ENCODE measurements at places on chromosomes 1 and 21.
A peak's percentile ranks its signal among the peaks of the same experiment; 100 is the strongest.

GRCh38 chr1:54888080-54888733, 1.2 kb upstream of the DHCR24 start:
- H3K4me3 ChIP-seq: no peak overlapping the region
- no peak overlapping the region for H3K27ac ChIP-seq
- DNase-seq: no peak
- H3K4me1 ChIP-seq: peaks cover 18% of the 10 kb centered on the region
- H3K27me3 ChIP-seq: peaks cover 9% of the 10 kb centered on the region

DNA sequence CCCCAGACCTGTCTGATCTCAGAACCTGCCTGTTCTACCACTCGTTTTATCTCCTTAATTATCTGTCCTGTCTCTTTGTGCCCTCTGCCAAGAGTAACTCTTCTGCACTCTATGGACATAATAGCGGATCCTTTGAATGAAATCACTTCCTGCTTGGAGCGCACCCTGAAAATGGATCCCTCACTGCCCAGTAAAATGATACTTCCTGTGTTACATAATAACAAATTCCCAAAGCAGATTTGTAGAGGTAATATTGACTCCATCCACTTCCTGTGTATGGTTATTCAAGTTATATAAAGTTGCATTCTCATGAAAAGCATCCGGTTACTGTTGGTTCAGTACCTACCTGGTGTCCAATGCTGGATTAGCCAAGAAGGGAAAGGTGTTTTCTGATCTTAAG, 246.0 kb downstream of the TRABD2B start:
- H3K4me3 ChIP-seq: no peak overlapping the region
- H3K4me1 ChIP-seq: peaks cover 2% of the 10 kb centered on the region
- no peak overlapping the region for H3K27ac ChIP-seq
- H3K27me3 ChIP-seq: no peaks in the 10 kb centered on the region
- DNase-seq: no peak
- no peaks in the 10 kb centered on the region for H3K36me3 ChIP-seq

DNA sequence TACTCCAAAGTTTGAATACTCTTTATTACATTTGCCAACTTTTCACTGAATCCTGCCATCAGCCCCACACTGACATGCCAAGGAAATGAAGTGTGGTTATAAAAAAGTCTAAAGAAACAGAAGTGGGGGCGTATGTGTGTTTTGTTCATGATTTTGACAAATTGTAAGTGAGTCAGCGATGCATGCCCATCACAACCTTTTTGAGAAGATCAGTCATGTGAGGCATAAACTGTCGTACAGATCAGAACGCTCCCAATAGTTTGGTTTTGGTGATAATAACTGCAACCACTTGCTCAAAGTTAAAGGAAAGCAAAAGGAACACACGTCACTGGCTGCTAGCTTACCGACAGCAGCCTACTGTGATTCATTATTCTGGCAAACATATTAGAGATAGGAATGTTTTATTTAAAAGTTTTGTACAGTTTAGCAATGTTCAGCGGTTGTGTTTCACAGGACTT, 95.6 kb downstream of the RGS2 start:
- H3K36me3 ChIP-seq: no peaks in the 10 kb centered on the region
- no peaks in the 10 kb centered on the region for H3K27me3 ChIP-seq

DNA sequence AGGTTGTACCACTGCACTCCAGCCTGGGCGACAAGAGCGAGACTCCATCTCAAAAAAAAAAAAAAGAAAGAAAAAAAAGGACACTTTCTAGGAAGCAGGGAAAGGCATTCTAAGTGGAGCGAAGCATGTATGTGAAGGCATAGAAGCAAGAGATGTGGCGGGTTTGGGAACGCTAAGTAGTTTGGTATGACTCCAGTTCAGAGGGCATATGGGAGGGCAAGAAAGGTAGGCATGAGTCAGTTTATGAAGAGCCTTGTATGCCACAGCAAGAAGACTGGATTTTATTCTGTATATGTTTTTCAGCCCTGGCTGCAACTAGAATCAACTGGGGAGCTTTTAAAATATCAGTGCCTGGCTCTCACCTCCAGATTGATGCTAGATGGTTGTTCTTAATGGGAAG, 4.4 kb upstream of the ELOVL1 start:
- no peak overlapping the region for H3K27ac ChIP-seq
- no peaks in the 10 kb centered on the region for H3K27me3 ChIP-seq
- H3K4me1 ChIP-seq: peaks cover 20% of the 10 kb centered on the region

GRCh38 chr1:151049458-151049857, 1.9 kb downstream of the C1orf56 start:
- no peak overlapping the region for H3K27ac ChIP-seq
- H3K4me3 ChIP-seq: no peak overlapping the region
- H3K36me3 ChIP-seq: peaks cover 2% of the 10 kb centered on the region
- no peaks in the 10 kb centered on the region for H3K27me3 ChIP-seq

- no peaks in the 10 kb centered on the region for H3K36me3 ChIP-seq
- DNase-seq: no peak
- H3K27ac ChIP-seq: no peak overlapping the region
- H3K4me3 ChIP-seq: no peak overlapping the region
- peaks cover 18% of the 10 kb centered on the region for H3K27me3 ChIP-seq
- no peaks in the 10 kb centered on the region for H3K4me1 ChIP-seq
These were observed 149.0 kb downstream of the IGSF21 start for GRCh38 chr1:18256282-18257235.

DNA sequence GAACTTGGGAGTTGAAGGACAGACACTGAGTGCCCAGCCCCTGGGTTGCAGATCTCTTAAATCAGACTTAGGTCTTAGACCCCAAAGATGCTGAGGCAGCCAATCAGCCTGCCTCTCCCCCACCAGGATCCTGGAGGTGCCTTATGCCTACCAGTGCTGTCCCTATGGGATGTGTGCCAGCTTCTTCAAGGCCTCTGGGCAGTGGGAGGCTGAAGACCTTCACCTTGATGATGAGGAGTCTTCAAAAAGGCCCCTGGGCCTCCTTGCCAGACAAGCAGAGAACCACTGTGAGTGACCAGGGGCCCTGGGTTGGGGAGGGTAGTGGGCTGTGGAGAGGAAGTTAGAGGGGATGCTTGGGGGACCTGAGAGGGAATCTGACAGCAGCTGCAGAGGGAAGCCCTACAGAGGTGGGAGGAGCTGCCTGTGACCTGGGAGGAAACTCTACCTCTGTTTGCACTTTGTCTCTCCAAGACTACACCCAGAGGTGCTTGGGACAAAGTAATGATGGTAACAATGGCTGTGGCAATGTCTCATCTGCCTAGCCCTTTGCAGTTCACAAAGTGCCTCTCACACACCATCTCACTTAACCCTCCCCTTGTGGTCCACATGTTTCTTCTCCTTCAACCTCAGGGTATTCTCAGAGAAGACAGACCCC, 31.5 kb downstream of the UBE2T start:
- H3K4me1 ChIP-seq: no peaks in the 10 kb centered on the region
- H3K36me3 ChIP-seq: no peaks in the 10 kb centered on the region
- H3K27ac ChIP-seq: no peak overlapping the region
- H3K27me3 ChIP-seq: peaks cover 13% of the 10 kb centered on the region
- DNase-seq: no peak

DNA sequence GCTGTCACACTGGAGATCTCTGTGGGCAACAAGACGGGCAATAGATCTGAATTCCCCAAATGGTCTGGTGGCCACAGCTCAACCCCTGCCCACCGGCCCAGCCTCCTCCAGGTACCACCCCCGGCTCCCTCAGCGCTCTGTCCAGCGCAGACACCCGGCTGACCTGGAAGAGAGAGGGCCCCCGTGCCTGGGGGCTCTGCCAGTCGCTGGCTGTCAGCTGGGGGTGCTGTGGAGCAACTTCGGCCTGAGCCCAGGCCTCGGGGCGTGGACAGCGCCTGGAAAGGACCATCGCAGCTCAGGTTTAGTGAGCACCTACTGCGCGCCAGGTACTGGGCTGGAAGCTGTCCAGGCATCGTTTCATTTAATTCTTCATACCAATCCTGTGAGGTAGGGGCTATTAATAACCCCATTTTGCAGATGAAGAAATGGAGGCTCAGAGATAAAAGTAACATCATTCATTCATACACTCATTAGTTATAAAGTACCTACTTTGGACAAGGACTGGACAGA, 51.0 kb downstream of the AHDC1 start:
- DNase-seq: no peak
- no peak overlapping the region for H3K4me3 ChIP-seq
- H3K36me3 ChIP-seq: peaks cover 26% of the 10 kb centered on the region

GRCh38 chr1:31932491-31933316, 5.5 kb downstream of the PTP4A2 start:
- H3K4me3 ChIP-seq: no peak overlapping the region
- no peaks in the 10 kb centered on the region for H3K36me3 ChIP-seq
- DNase-seq: no peak

GRCh38 chr1:91513706-91514105, 13.1 kb downstream of the CDC7 start:
- no peaks in the 10 kb centered on the region for H3K4me1 ChIP-seq
- no peak overlapping the region for H3K27ac ChIP-seq
- H3K4me3 ChIP-seq: no peak overlapping the region
- DNase-seq: no peak
- H3K27me3 ChIP-seq: no peaks in the 10 kb centered on the region
- no peaks in the 10 kb centered on the region for H3K36me3 ChIP-seq

DNA sequence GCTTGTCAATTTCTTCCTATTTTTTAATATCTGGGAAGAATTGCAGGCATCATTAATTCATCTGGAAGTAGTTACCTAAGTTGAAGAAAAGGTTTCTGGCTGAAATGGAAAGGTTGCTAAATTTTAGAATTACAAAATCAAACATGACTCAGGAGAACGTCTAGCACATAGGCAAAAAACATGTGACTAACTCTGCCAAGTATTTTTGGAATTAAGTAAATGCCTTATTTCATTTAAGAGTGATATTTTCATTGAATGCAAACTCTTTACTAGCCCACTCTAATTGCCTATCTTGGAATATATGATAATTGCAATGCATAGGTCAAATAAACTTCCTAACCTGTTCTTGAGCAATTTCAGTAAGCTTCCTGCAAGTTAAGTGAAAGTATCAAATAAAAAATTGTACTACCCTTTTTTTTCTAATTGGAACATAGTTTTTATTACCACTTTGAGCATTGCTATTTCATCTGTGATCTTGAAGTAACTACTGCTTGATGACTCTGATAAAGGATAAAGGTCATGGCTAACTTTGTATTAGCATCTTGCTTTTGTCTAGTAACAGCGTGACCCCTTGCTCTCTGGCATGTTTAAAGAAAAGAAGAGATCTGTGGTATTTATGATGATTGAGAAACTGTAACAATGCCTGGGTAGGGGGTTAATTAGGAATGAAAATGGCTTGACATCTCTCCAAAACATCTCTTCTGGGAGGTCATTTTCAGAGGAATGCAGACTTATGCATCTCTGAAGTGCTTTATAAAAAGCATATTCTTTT, 208.3 kb upstream of the NCAM2 start:
- no peaks in the 10 kb centered on the region for H3K4me1 ChIP-seq
- H3K4me3 ChIP-seq: no peak overlapping the region
- H3K27me3 ChIP-seq: no peaks in the 10 kb centered on the region
- H3K36me3 ChIP-seq: no peaks in the 10 kb centered on the region
- DNase-seq: no peak
- no peak overlapping the region for H3K27ac ChIP-seq

DNA sequence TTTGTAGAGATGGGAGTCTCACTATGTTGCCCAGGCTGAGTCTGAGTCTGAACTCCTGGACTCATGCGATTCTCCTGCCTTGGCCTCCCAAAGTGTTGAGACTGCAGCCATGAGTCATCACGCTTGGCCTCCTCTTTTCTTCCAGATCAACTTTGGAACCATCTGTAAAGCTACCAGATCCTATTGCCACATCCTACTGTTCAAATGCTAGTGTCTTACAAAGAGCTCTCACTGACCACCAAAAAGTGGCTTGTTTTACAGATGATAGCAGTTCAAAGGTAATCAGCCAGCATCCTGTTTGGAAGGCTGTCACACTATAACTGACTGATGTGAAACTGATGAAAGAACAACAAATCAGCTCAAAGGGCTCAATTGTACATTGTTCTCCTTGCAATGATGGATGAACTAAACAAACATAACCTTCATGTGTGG, 221.6 kb downstream of the AKT3 start:
- H3K36me3 ChIP-seq: no peaks in the 10 kb centered on the region
- H3K4me1 ChIP-seq: no peaks in the 10 kb centered on the region
- H3K4me3 ChIP-seq: no peak overlapping the region
- DNase-seq: no peak

- no peak overlapping the region for H3K4me3 ChIP-seq
- H3K27ac ChIP-seq: no peak overlapping the region
- H3K27me3 ChIP-seq: no peaks in the 10 kb centered on the region
- no peaks in the 10 kb centered on the region for H3K36me3 ChIP-seq
- no peak for DNase-seq
These were observed 5.8 kb upstream of the IKBKE start for GRCh38 chr1:206464456-206464964.

- no peak overlapping the region for H3K4me3 ChIP-seq
- DNase-seq: no peak
- H3K27me3 ChIP-seq: no peaks in the 10 kb centered on the region
- H3K27ac ChIP-seq: peak overlapping the region; percentile 86
- H3K4me1 ChIP-seq: peaks cover 56% of the 10 kb centered on the region
- H3K36me3 ChIP-seq: no peaks in the 10 kb centered on the region
These were observed 38.7 kb downstream of the FASLG start for GRCh38 chr1:172697534-172698002.

- DNase-seq: peak; percentile 47
- H3K4me3 ChIP-seq: peak within 1 kb of the TSS; percentile 81
- peaks cover 32% of the 10 kb centered on the region for H3K4me1 ChIP-seq
- H3K27ac ChIP-seq: peak within 1 kb of the TSS; percentile 49
These were observed at the start of gene ADAM15 for GRCh38 chr1:155050560-155051341. TSS of gene ADAM15 (plus strand) at chr1:155051316. CDS start at chr1:155051387, 71 bp downstream.

GRCh38 chr1:207647671-207648333, 2.9 kb downstream of the CR1L start:
- no peaks in the 10 kb centered on the region for H3K36me3 ChIP-seq
- H3K27me3 ChIP-seq: peaks cover 11% of the 10 kb centered on the region
- H3K4me1 ChIP-seq: no peaks in the 10 kb centered on the region
- no peak for DNase-seq
- no peak overlapping the region for H3K27ac ChIP-seq

- no peaks in the 10 kb centered on the region for H3K36me3 ChIP-seq
- H3K4me1 ChIP-seq: peaks cover 4% of the 10 kb centered on the region
- DNase-seq: no peak
- no peaks in the 10 kb centered on the region for H3K27me3 ChIP-seq
- H3K4me3 ChIP-seq: no peak overlapping the region
These were observed 32.2 kb downstream of the OPTC start for GRCh38 chr1:203526130-203526529.

GRCh38 chr1:170993717-170994116, 58.4 kb downstream of the MROH9 start:
- no peaks in the 10 kb centered on the region for H3K27me3 ChIP-seq
- H3K27ac ChIP-seq: no peak overlapping the region
- no peak overlapping the region for H3K4me3 ChIP-seq
- no peaks in the 10 kb centered on the region for H3K4me1 ChIP-seq
- no peak for DNase-seq

- H3K36me3 ChIP-seq: peaks cover 5% of the 10 kb centered on the region
- H3K4me1 ChIP-seq: peaks cover 71% of the 10 kb centered on the region
- H3K27me3 ChIP-seq: no peaks in the 10 kb centered on the region
- no peak for DNase-seq
- peak overlapping the region; percentile 82 for H3K27ac ChIP-seq
These were observed 9.0 kb downstream of the ITPKB start for GRCh38 chr1:226730071-226730470.
